Activated effector memory CD4-positive, alpha-beta T cell treated with Interleukin-2 at 50 U/mL for 16 hours (primary cell): ENCODE measurements at places on chromosomes 7 and 10.

DNA sequence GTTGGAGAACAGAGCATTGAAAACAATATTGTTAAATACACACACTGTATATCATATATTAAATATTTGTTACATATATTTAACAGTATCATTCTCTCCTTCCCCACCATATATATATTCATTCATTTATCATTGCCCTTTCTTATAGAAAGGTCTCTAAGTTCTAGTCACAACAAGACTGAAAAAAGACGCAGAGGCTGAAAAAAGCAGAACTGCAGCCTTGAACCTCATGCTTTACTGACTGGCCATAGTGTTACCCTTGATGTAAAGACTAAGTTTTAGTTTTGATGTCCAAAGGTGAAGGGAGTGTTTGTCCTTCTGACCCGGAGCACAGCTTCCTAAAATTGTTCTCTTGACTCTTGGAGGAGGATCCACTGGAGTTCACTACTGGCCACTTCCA lies 247.9 kb downstream of the PTEN start:
- no peak for DNase-seq

GRCh38 chr10:124484661-124485060 lies 23.0 kb downstream of the LHPP start:
- DNase-seq: no peak

DNA sequence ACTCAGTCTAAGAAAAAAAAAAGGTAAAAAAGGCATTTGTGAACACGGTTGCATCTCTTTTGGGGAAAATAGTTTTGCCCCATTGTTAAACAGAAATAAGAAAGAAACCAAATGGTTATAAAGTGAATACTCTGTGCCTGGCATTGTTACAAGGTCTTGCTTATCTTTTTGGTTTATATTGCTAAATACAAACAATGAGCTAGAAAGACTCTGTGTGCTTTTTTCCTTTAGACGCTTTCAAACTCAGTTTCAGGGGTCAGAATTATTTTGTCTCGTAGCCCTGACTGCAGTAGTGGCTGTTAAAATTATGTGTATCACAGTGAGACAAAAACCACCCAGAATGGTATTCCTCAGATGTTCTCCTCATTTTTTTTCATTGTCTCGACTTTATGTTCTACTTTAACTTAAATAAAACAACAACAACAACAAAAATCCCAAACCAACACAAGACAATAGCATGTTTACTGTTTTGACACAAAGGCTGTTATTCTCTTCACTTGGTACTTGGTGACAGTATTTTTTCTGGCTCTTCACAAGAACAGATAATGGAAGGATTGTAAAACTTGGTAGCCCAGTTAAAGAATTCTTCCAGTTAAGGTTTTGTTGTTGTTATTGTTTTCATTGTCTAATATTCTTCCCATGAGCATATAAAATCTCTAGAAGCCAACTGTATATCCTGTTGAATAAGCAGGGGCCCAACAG lies 190.1 kb downstream of the PLXDC2 start:
- DNase-seq: no peak

GRCh38 chr10:55019439-55019838 lies 218.4 kb upstream of the PCDH15 start:
- DNase-seq: no peak

- no peak for DNase-seq
Observed at GRCh38 chr7:158657189-158657746, 47.3 kb downstream of the NCAPG2 start.

DNA sequence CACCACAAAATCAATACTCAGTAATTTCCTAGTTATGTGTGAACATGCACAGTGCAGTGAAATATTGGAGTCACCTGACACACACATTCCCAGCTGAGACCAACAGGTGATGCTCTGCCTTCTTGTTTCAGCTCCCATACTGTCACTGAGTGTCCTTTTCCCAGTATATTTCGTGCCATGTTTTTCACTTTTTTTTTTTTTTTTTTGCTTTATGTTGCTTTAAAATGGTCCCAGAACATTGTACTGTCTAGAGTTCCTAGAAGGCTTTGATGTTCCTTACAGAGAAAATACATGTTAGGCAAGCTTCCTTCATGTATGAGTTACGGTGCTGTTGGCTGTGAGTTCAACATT lies 45.6 kb downstream of the ELAPOR2 start:
- DNase-seq: no peak

DNA sequence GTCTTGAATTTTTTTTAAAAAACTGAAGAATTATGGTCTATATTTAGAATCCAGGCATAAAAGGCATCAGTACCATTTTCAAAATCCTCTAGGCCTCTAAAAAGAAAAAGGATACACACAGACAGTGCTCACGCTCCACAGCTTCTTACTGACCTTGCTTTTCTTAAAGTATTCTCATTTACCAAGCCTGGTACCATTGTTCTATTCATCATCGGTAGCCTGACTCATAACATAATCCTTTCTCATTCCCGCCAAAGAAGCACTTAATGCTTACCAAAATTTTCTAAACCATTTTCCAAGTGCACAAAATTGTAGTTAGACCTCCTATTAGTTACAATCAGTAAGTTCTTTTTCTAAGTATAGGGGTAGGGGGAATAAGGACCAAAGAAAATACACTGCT lies 54.6 kb downstream of the ATE1 start:
- DNase-seq: no peak

DNA sequence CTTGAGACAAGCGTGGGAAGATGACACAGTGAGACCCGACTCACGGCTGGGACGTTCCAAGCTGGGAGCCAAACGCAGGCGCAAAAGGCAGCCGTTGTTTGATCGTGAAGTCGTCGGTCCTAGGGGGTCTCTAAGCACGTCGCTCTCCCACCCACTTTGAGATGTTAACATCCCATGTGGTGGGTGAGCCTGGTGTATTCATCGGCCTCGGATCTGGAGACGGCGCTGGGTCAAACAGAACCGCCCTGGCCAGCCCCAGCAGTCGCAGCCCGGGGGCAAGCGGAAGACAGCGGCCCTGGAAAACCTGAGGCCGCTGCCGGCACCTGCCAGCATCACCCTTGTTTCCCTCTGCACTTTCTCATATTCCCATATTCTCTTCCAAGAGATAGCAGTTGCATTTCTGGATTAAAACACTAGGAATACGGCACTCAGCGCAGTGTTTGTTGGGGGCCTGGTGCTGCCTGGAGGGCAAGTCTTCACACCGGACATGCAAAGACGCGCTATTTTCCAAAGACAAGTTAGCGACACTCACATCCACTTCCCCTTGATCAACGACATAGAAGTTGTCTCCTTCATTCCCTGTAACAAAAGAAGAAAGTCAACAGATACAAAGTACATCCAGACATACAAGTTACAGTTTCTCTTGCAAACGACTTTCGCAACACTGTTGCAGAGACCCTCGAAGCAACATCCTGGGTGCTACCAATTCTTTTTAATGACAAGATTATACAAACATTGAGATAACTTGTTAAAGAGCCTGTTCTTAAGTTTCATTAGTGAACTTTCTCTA lies 86.2 kb upstream of the PDGFA start:
- no peak for DNase-seq

DNA sequence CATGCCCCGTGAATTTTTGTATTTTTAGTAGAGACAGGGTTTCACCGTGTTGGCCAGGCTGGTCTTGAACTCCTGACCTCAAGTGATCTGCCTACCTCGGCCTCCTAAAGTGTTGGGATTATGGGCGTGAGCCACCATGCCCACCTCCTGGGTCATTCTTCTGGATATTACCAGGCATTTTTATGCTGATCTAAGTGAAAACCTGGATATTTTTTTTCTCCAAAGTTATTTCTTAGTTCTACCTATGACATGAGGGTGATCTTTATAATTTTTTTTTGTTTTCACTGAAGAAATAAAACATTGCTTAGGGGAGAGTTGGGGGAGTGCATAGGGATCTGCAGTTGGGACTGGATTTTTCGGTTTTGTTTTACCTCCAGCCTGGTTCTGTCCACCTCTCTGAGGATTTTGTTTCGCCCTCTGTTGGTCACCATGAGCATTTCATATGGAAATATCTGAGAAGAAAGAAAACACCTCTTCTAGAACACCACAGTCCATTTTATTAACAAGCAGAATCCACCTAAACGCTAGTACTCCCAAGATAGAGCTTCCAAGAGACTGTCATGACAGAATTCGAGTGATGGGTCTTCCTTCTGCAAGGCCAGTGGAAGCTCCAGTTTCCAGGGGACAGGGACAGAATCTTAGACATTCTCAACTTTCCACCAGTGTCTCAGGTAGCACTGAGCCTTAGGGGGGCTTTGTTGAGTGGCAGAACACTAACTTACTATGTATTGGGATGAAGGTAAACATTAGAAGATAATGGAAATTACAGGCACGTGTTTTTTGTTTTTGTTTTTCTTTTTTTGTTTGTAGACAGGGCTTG lies 33.4 kb upstream of the AFAP1L2 start:
- no peak for DNase-seq

GRCh38 chr7:13904007-13904406 lies 85.5 kb downstream of the ETV1 start:
- no peak for DNase-seq

- no peak for DNase-seq
Observed at GRCh38 chr10:21340331-21340730, 185.2 kb downstream of the SKIDA1 start.
